ENCODE measurements at places on chromosomes 3 and 15.

DNA sequence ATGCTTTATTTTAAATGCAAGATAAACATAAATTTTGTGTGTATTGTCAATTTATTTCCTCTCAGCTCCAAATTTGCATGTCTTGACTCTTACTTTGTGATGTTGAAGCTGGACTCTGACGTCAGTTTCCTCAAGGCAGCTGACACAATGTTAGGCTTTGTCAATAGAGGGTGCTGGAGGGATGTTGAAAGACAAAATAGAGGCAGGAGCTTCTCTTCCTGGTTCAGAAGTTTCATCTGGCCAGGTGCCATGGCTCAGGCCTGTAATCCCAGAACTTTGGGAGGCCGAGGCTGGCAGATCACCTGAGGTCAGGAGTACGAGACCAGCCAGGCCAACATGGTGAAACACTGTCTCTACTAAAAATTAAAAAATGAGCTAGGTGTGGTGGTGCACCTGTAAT lies 408.6 kb downstream of the GBE1 start:
- no peak for DNase-seq

DNA sequence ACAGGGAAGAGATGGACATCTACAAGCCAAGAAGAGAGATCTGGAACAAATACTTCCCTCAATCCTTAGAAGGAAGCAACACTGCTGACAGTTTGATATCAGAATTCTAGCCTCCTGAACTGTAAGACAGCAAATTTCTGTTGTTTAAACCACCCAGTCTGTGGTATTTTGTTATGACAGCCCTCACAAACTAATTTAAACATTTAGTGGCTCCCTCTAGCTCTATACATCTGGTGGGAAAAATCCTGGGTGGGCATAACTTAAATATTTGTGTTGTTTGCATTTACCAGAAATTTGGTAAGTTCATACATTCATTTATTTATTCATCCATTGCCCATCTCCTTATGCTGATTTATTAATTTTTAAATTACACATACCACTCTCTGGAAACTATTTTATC lies 62.5 kb upstream of the GSK3B start:
- no peak for DNase-seq

DNA sequence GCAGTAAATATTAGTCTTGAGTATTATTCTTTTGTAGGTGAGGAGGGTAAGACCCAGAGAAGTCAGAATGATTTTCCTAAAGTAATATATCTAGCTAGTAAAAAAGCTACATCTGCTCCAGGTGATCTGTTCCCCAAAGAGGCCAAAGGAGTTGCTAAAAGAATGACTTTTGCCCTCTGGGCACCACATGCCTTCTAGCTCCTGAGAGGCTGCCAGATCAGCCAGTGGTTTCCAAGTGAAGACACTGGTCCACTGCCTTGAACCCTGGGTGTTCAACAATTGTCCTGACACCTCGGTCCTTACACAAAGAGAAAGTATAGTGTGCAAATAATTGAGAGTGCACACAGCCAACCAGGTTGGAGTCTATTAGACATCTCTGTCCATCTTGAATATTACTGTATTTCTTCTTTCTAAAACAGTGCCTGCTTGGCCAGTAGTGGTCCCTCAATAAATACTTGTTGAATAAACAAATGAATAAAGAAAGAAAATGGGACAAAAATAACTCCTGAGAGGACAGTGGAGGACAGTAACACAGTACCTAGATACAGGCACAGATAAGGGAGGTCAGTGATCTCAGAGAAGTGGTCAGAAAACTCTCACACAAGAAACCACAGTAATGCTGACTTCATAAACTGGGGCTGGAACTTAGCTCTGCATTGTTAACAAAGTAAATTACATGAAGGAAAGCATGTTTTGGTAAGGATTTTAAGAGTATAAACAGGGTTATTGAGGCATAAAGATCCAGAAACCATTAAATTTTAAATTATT lies 56.6 kb upstream of the CSTA start:
- no peak for DNase-seq

- no peak for DNase-seq
Observed at GRCh38 chr3:105780107-105780506, 88.7 kb downstream of the CBLB start.

DNA sequence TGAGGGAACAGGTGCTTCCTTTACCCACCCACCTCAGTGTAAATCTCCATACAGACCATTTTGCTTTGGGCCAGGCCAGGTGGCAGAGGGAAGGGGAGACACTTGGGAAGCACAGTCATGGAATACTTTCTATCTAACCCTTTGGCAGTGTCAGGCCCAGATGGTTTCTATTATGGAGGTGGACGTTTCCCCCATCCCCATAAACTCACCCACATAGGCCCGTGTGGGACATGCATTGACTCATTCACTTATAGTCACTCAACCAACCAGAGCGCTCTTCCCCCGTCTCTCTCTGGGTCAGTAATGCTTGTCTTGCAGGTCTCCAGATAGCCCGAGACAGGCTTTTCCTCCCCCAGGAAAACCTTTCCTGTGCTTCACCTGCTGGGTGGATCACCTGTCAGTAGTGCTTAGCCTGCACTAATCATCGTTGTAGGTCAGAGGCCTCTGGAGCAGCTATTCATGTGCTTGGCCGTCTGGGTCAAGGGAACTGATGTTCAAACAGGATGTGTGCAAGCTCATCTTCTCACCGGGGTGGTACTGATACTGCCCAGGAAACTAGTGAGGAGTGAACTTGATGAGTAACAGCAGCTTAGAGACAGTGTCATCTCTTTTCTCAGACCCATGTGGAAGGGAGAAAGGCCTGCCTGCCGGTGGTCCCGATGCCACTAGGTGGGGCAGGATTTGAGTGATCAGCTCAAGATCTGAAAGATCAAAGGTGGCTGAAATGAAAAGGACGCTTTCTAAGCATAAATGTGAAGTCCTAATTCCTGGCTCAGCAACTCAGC lies 67.1 kb downstream of the CEMIP start:
- no peak for DNase-seq

- DNase-seq = no peak
Observed at GRCh38 chr3:50502225-50502583, 1.2 kb downstream of the CACNA2D2 start.

DNA sequence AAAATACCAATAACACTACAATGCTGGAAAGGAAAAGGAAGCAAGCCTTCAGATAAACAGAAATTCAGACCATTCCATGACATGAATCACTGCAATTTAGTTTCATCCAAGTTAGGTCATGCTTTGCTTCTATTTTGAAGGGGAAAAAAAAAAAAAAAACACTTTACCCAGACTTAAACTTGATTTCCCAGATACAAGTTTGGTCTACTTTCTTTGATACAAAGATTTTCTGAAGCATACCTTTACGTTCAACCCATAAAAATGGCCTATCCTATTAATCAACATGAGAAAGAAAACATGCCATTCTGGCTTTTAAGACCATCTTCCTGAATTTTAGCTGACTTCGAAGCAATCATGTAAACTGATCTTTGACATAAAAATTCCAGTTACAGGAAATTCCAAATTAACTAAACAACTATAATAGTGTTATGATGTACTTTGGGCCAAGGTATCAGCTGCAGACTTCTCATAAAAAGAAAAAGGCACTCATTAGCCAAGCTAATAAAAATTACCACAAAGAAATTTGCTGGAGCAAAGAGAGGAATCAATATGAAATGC lies 12.6 kb downstream of the OSBPL10 start:
- no peak for DNase-seq

GRCh38 chr3:62024882-62025281 lies 348.5 kb downstream of the FEZF2 start:
- DNase-seq = no peak

DNA sequence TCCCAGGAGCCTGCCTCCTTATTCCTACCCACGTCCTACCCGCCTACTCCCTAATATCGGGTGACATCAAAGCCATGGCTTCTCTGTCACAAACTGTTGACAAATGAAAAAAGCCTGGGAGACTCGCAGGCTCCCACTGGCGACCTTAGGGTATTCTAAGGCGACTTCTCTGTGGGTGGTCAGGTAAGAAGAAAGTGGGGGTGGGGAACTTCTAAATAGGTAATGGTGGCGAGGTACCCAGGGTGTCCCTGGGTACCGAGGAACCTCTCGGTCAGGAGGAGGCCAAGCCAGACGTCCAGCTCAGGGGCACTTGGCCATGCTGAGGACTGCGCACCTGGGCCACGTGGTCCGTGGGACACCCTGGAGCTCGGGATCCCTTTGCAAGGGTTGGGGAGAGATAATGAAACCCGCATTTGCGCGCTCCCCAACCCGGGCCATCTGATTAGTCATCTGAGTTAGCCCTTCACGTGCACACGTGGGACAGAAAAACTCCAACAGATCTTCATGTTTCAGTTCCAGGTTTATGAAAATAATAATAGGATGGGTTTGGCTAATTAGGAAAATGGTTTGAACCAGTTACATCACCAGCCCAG lies 78.2 kb downstream of the NR2F2 start:
- no peak for DNase-seq

- no peak for DNase-seq
Observed at GRCh38 chr15:100727291-100727851, 125.0 kb downstream of the ASB7 start.

DNA sequence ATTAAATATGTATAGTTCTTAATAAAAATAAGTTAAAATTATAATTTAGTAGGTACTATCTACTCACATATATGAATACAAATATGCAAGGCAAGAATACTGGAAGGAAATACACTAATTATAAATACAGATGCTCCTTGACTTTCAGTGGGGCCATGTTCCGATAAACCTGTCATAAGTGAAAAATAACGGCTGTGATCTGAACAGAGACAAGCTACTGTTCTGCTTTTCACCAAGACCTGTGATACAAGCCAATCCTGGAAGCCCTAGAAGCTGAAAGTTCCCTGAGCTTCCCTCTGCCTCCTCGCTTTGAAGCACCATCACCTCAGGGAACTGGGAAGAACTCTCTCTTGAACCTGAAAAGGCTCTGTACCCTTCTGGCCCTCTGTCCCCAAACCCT lies 55.4 kb downstream of the SLC12A8 start:
- DNase-seq = no peak

Data from nucleus accumbens (tissue), 56 donors.